ENCODE measurements at places on chromosomes 7 and 10.

- DNase-seq: no peak
Measured at GRCh38 chr7:151426441-151426903, 13.5 kb downstream of the CRYGN start.

DNA sequence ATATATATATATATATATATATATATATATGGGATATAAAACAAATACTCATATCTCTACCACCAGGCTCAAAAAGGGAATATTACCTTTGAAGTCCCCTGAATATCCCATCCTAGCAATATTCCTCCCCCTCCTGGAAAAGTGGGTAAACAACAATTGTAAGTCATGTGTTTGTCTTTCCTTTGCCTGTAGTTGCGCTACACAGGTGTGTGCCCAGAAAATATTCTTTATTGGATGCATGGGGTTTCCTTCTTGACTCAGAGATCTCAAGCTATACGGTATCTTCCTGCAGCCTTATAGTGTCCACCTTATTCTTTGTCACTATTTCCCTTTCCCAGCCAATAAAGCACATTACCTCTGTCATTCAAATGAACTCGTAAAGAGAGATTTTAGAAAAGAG is 54.2 kb downstream of the MET start:
- DNase-seq: no peak

DNA sequence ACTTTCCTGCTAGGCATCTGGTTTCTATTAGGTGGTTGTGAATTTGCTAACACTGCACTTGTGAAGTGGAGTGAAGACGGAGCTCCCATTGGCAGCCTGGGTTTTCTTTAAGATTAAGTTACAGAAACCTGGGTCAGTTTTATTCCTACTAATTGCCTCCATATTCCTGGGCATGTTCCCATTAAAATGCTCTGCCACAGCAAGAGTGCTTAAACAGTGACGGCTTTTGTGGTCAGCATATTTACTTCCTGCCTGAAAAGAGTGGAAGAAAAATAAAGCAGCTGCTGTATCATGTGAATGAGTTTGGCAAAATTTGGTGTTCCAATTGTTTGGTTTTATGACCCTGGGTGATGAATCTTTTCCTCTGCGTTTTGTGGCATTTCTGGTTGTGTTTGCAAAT is 96.9 kb upstream of the PLXDC2 start:
- no peak for DNase-seq

- no peak for DNase-seq
Measured at GRCh38 chr7:139232377-139232717, 1.3 kb downstream of the UBN2 start.

GRCh38 chr10:78777466-78777865 is 291.3 kb upstream of the ZMIZ1 start:
- no peak for DNase-seq

DNA sequence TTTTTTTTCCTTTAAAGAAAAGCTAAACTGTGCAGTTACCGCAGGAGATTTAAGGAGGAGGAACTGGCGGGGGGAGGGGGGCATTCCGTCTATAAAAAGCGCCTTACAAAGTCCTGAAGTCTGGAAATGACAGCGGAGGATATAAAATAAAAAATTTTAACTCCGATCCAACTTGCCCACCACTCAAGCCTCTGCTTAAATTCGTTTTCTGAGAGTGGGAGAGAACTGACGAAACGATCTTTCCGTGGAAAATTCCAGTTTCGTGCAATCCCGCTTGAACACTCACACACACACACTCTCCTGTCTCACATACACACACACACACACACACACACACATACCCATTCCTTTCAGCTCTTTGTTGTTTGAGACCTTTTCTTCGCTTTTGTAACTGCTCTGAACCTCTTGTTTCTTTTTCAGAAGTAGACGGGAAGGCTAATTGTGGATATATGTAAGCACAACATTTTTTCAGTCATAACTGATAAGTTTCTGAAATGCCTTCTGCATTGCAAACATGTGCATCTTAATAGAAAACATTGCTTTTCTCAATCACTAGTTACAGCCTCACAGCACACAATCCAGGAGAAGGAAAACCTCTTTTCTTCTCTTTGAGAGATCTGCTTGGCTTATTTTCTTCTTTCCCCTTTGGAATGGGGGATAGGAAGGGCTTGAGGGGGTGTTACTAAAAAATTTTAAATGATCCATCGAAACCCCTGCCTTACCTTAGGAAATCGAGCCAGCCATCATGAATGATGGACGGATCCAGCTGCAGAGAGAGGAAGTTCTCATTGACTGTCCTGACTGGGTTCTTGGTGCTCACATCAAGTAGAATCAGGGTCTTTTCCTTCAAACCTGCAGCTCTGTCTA is 628 bp downstream of the HPSE2 start:
- DNase-seq: no peak

DNA sequence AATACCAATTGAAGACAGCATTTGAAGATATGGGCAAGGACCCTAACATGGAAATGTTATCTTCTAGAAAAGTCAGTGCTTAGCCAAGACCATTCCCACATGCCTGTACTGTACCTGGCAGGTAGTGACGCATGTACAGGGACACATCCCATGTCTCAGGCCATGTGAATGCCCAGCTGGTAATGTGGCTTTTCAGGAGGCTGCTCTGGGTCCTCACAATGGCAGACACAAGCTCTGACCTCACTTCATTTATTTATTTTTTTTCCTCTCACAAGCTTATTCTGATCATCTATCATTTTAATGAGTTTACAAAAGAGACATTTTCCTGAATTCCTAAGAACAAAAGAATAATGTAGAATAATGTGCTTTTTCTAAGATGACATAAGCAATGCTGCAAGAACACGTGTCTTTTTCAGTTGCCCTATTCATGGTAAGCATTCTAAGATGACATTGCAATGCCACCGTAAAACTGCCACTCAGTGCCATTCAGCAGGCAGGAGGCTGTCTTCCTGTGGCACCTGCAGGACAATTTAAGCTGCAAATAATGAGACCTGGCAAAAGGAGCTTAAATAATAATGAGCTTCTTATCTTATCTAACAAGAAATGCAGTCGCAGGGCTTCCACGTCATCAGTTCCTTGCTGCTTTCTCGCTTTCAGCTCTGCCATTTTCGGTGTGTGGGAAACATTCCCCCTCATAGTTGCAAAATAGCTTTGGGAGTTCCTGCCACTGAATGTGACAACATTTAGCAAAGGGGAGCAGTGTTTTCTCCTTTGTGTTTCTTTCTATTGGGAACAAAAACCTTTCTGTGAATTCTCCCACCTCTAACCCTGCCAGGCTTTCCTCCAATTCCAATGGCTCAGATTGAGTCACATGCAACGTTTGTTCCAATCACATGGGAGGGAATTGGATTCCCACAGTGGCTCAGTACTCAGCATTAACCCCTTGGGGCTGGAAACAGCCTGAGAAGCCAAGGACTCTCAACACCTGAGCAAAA is 113.0 kb downstream of the SEC23IP start:
- no peak for DNase-seq

- DNase-seq: no peak
Measured at GRCh38 chr10:62424026-62424425, 49.9 kb downstream of the ZNF365 start.

DNA sequence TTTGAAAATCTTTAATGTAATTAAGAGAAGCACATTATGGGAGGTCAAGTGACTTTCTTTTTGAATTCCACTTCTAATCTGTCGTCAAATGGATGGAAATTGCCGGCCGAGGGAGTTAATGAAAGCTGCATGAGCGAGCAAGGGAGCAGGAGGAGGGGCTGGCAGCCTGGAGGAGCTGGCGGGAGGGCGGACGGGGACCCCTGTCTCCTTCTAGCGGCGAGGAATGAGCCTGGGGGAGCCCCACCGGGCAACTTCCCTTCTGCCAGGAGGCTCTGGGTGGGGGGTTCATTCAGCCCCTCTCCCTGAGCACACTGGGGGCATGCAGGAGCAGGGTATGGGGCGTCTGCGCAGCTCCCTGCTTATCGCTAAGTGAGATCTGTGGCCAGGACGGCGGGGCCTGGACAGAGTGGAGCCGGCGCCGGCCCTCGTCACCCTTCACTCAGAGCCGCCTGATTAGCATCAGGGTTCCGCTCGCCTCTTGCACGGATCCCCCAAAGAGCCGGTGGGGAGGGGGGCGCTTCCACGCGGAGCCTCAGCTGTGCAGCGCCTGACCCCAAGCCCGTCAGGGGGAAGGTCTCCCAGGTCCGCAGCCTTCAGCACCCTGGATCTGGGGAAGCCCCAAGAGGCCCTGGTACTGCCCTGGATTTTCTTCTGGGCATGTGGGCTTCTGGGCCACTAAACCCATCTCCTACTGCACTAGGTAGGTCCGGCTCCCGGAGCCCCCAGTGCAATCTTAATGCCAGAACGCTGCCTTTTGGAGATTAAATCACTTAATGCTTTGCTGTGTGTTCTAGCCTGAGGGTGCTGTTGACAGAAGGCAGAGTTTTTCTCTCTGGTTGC is 680.8 kb downstream of the LRMDA start:
- DNase-seq: no peak

- DNase-seq: peak; percentile 68
Measured at GRCh38 chr7:129298268-129298893, 73.6 kb downstream of the AHCYL2 start.

DNA sequence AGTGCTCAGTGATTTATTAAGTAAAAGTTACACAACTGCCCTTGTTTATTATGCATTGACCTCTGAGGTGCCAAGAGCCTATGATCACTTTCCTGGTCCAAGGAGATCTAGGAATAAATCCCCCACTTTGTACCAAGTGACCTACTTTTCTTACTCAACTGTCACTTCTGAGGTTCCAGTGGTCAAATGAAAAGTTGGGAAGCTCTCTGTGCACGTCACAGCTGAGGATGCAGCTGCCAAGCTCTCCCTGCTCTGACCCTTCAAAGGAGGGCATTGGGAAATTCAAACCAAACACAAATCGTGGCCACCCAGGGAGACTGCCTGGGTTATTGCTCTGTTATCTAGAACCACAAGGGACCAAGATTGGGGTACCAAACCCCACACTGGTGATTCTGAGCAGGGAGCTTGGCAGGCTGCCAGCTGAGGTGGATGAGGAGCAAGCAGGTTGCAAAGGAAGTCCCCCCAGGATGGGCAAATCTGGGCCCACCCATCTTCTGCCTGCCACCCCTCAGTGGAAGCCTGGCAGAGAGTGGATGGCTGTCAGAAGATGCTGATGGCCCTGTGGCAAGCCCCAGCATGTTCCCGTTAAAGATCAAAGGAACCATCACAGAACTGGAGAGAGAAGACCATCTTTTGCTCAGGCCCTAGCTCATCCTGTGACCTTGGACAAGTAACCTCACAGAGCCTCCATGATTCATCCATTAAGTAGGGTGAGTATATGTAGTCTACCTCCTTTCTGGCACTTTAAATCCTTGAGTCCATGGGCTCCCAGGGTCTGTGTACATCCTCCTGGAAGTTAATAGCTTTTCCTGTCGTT is 106.8 kb downstream of the PPP1R3C start:
- DNase-seq: no peak

- no peak for DNase-seq
Measured at GRCh38 chr7:42127232-42127622, 109.8 kb downstream of the GLI3 start.

DNA sequence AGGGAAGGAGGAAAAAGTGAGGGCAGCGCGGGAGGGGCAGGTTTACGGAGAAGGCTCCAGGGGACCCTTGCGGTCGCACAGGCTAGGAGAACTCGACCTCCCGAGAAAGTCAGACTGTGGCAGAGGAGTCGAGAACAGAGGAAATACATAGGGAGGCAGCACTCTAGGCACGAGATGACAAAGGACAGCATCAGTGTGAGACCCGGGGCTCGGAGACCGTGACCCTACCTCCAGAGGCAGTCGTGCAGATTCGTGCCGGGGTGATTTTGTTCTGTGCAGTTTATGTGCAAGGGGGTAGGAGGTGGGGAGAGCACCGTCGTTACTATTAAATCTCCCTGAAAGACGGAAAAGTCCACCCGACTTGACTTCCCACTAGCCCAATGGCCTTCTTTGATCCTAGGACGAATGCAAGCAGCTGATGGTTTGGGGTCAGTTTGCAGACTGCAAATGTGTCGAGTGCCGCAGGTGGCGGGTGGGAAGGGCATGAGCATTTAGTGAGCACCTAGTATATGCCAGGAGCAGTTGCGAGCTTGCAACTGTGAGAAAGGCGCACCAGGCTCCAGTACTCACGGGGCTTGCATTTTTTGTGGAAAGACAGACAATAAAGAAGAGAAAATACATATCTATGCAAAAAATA is 674 bp upstream of the OSBPL3 start:
- DNase-seq: peak; percentile 58

GRCh38 chr7:137476937-137477336 is 133.4 kb upstream of the PTN start:
- DNase-seq: no peak

DNA sequence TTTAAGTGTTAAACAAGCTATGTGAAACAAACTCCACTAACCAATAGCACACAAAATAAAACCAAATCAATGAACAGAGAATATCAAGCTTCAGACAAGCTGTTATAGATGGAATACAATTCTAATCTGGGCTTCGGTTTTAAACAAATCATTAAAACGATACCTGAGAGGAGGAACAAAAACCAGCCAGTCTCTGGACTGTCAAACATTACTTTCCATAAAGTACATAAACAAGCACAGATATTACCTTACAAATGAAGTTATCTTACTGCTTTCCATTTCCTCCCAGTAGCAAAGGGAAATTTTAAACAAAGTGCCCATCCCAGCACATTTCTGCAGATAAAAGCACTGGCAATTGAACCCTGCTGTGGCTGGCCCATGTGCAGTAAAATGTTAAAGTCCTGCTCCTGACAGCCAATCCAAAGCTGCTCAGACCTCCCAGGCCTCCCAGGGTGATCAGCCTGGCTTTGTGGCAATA is 128.0 kb downstream of the NRCAM start:
- DNase-seq: no peak

GRCh38 chr10:72274730-72275350 is 1.1 kb downstream of the DDIT4 start:
- DNase-seq: peak; percentile 78

- DNase-seq: no peak
Measured at GRCh38 chr7:14446829-14447228, 455.7 kb downstream of the DGKB start.

GRCh38 chr10:98886686-98887085 is 349.0 kb downstream of the HPSE2 start:
- no peak for DNase-seq

- peak; percentile 47 for DNase-seq
Measured at GRCh38 chr7:2559283-2559950, 638 bp downstream of the IQCE start.

DNA sequence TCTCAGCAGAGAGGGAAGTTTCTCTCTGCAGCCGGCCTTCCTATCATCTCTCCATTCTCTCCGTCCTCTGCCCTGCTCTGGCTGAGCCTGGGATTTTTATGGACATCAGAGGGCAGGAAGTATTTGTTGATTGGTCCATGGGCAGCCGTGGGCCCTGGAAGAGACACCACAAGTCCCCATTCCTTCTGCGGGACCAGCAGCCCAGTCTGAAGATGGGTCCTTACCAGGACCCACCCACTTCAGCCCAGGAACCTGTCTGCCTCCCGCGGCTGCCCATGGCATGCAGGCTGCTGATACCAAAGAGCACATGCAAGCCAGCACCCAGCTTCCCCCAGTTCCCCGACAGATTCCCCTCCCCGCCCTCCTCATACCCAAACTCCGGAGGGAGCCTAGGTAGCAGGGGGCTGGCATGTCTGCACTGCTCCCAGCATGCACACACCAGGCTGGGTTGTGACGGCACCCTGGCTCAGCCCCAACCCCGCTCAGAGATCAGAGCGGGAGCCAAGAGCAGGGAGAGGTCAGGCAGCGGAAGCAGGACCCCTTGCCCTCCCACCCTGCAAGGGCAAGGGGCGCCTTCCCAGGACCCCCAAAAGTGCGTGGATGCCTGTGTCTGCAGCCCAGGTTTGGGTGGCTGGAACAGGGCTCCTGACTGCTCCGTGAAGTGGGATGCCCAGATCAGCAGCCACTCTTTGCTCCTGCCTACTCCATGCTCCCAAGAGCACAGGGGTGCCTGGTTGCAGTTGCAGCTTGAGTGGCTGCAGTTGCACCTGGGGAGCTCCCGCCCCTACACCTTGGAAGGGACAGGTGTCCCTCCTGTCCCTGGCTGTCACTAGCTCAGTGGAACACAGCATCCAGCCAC is 538.6 kb upstream of the POT1 start:
- no peak for DNase-seq
